ENCODE measurements at places on chromosomes 4 and X. TPM values are rescaled to one million over a fixed set of nuclear protein-coding genes. Genes with fewer than 3 reads are reported as not detected.

Gene GPC4
- total RNA-seq = not detected

Gene CSAG3
- total RNA-seq = not detected

Gene NXT2
- 12.1 TPM for total RNA-seq

Gene DMRTC1
- total RNA-seq = not detected

Gene CT83
- total RNA-seq = not detected

Gene MAML3
- 12.6 TPM for total RNA-seq

Gene MAGEA1
- total RNA-seq = 0.16 TPM

Gene BEX2
- 10.2 TPM for total RNA-seq

Gene ELF4
- total RNA-seq = 32.8 TPM

Gene ANXA3
- 59.1 TPM for total RNA-seq

Gene TMEM31
- total RNA-seq = not detected

Gene ZCCHC18
- not detected for total RNA-seq

Gene SPOCK3
- 0.18 TPM for total RNA-seq

Gene HHIP
- total RNA-seq = 0.47 TPM

Gene ANXA10
- total RNA-seq = 4.2 TPM

Gene INTU
- 1.3 TPM for total RNA-seq

Gene RHOXF2B
- not detected for total RNA-seq

Gene GABRE
- total RNA-seq = 21.9 TPM

Gene PNMA6F
- not detected for total RNA-seq

Gene MAGEH1
- total RNA-seq = 7.6 TPM

Gene GYPA
- total RNA-seq = not detected

Gene UGT2A3
- total RNA-seq = 0.27 TPM

Gene L1CAM
- total RNA-seq = 26.8 TPM

Gene EXOC1L
- total RNA-seq = not detected

Measured in A549 treated with CpdA at 1 μM for 4 hours (cell line).